CD4-positive, alpha-beta T cell treated with Interleukin-6 at 100 ng/mL for 8 hours (primary cell): ENCODE measurements at places on chromosomes 2 and 18.

GRCh38 chr2:23354554-23354953 lies 30.4 kb upstream of the KLHL29 start:
- DNase-seq, result no peak

- no peak for DNase-seq
Measured at GRCh38 chr2:133854603-133855200, 286.4 kb upstream of the NCKAP5 start.

DNA sequence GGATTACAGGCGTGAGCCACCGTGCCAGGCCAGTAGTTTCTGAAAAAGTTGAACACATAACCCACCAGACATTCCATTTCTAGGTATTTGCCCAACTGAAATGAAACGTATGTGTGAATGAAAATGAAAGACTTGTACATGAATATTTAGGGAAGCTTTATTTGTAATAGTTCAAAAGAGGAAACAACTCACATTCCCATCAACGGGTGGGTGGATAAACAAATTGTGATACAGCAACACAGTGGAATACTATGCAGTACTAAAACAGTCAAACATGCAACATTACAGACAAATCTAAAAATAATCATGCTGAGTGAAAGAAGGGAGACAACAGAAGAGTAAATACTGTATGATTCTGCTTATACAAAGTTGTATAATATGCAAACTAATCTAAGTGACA lies 46.8 kb downstream of the TMEM131 start:
- no peak for DNase-seq

DNA sequence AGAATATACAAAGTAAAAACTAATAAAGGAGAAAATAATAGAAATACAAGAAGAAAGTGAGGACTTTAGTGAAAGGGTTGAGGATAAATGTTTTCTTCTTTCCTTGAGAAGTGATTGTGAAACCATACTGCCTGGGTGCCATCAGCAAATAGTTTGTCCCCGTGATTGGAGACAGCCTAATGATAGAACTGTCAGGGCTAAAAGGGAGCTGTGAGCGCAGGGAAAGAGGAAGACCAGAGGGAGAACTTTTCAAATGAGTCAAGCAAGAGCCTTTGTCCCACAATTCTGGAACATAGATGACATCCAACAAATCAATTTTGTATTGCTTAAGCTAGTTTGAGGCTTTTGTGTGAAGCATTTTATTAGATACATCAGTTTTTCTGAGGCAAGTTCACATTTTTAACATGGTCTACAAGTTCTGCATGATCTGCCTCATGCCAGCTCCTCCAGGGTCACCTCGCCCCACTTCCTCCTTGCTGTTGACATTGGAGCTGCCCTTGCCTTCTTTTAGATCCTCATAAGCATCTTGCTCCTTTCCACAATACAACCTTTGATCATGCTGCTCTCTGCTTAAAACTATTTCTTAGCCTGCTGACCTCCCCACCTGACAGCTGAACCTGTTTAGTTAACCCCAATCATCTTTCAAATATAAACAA lies 213.4 kb upstream of the REG3G start:
- DNase-seq, result no peak

DNA sequence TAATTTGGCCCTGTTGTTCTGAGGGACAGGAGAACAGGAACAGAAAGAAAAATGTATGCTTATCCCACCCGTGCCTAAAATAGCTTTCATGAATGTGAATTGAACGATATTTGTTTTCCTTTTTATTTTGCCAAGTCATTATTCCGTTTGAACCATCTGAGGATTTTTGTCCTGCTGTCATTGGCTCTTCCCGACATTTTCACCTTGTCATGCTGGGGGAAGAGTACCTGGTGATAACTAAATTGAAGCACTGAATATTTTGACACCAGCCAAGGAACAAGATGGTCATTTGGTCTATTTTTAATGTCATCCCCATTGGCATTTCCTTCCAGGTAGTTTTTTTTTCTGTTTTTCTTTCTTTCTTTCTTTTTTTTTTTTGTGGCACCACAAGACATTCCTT lies 204.1 kb downstream of the DCC start:
- no peak for DNase-seq

- no peak for DNase-seq
Measured at GRCh38 chr2:64023485-64024258, 4.4 kb upstream of the VPS54 start.

DNA sequence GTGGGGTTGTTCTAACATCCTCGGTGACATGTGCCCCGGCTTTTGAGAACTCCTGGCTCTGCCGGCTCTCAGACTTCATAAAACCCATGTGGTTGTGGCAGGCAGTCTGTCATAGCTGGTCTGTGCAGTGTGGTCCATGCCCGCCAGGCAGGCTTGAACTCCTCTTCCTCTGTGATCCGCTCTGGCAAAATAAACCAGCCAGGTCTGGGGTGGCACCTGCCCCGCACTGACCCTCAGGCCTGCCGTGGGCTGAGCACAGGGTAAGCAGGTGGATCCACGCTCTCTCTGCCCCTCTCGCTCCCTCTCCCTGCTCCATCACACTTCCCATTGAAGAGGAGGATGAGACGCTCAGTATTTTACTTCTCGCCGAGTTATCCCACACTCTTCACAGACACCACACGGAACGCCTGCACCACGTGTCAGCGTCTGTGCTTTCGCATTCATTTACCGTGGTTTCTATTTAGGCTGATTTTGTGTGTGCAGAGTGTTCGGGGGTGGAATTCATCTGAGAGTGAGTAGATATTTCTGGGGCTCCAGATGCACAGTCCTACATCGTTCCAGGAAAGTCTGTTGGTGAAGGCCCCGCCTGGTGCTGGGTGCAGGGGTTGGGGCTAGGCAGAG lies 56.4 kb downstream of the RTP5 start:
- no peak for DNase-seq

DNA sequence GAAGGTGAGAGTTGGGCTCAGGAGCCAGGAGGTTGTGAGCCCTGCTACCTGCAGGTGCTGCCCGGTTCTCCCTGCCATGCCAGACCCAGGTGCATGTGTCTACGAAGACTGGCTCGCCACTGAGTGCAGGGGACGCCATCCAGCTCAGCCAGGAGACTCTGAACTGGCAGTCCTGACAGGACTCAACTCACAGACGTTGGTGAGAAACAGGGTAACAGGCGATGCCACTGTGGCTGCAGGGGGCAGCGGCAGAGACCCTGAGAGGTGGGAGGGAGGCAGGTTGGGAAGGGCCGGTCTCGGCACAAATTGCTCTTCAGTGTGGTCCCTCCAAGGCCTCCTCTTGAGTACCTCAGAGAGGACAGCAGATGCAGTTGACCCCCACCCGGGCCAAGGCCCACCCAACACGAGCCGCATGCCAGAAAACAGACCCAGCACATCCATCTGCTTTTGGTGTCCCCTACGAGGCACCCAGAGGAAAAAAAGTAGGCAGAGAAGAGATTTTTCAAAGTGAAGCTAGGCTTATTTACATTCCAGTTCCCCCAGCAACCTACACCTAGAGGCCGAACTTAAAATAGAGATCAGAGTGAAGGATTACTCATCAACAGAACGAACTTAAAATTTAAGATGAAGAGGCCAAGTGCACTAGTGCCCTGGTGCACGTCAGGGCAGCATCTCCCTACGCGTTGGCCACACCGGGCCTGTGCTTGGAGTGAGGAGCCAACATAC lies 184.8 kb downstream of the SEPTIN10 start:
- DNase-seq, result no peak

DNA sequence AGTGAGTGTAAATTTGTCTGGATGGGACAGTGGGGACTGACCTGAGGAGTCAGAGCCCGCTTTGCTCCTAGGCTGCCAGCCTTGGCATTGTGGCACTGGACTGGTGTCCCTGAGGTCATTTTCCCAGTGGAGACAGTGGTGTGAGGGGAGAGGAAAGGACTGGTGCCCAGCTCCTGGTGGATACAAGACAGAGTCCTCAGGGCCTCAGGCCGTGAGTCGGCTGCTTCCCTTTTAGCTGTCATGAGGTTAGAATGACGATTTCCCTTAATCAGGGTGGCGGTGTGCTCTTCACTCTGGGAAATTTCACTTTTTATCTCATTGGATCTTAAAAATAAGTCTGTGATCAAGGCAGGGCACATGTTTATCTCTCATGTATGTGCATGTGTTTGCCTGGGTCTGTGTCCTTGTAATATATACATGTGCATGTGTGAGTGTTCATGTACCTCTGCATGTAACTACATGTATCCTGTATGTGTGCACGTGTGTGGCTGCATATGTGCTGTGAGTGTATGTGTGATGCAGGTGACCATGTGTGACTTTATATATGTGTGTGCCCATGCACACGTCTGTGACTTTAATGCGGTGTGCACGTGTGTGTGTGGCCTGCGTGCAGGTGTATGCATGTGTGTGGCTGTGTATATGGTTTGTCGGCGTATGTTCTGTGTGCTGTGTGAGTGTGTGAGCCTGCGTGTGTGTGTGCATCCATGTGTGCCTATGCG lies 55.7 kb downstream of the GLI2 start:
- no peak for DNase-seq

- DNase-seq, result no peak
Measured at GRCh38 chr2:22748909-22749308, 636.1 kb upstream of the KLHL29 start.

DNA sequence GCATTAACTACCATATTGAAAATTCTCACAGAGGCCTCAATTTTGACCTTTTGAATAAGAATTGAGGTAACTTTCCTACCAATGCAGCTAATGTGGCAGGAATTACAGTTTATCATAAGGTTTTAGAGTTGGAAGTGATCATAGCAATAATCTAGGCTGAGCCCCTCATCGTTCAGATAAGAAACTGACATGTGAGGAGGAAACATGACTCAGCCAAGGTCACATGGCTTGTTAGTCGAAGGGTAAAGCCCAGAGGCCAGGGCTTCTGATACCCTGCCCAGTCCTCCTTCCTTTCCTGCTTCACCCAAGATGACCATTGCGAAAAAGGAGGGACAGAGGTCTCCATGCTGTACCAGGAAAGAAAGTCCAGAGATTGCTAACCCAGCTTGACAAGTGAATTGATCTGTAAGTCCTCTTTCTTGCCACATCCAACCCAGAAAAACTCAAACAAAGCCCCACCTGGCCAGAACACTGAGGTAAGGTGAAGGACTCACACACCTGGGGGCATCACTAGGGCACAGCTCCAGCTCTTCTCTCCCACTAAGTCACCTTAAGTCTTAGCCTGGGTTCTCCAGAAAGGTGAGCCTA lies 174.8 kb downstream of the EN1 start:
- DNase-seq, result no peak

- DNase-seq, result no peak
Measured at GRCh38 chr2:167345559-167345958, 457.3 kb downstream of the XIRP2 start.

DNA sequence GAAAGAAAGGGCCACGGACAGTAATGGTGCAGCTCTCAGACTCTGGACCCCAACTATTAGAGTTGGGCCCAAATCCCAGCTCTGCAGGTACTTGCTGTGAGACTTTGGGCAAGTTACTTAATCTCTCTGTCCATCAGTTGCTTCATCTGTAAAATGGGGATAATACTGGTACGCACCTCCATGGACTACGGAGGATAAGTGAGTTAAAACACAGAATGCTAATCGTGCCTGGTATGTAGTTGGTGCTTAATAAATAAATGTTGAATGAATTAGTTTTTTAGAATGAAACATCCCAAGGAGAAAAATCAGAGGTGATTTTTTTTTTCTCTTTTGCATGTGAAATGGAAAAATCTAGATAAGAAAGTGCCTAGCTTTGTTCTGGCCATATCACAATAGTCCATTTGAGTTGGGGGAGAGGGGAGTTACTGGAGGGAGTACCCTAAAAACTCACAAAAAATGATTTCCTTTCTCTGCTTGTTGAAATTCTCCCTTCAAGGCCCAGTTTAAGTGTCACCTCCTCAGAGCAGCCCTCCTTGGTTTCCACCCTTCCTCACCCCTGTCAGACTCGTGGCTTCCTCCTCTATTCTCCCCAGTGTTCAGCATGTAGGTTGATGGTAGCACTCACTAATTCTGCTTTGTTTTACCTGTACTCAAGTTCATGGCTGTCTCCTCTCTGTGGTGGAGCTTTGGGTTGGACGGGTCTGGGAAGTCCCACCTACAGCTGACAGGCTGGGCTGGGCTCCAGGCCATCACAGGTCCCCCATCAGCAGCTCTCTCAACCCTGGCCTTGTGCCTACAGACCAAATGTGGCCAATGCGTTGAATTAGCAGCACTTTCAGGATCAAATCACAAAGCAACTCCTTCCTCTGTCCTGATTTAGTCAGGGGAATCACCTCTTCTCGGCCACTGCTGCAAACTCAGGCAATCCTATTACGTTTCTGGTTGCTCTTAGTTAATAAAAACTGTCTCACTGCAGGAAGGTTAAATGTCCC lies 92.8 kb upstream of the TAF1B start:
- no peak for DNase-seq

- DNase-seq, result no peak
Measured at GRCh38 chr2:74499267-74499939, at the start of gene LBX2. Gene LBX2 (minus strand): TSS chr2:74499603. CDS start chr2:74499537, 66 bp downstream.

DNA sequence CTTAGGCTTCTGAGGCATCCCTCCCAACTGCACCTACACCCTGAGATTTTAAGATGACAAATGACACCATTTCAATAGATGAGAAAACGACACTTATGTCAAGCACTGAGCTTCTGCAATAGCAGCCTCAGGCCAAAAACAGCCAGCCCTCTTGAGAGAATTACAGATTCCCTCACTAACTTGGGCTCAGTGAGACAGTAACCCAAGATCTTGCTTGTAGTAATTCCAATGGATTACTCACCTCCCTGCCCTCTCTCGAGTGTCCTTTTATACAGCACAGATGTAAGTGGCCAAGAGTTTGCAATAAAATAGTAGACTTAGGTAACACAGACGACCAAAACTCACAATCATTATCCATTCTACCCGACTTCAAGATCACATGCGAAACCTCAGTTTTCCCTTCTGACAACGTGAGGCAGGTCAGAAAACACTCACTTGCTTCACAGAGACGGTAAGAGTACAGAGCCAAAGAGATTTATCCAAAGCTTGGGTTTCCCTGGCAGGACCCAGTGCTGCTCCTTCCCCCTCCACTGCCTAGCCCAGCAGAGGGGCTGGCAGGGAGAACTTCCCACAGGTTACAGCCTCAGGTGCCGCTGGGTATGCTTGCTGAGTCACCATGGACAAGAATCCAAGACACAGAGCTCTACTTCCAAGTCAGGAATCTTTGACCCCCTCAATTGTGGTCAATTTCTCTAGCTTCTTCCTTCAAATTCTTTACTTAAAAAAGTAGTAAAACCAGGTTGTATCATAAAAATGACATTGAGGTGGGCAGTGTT lies 181.4 kb downstream of the MYO5B start:
- DNase-seq, result no peak

DNA sequence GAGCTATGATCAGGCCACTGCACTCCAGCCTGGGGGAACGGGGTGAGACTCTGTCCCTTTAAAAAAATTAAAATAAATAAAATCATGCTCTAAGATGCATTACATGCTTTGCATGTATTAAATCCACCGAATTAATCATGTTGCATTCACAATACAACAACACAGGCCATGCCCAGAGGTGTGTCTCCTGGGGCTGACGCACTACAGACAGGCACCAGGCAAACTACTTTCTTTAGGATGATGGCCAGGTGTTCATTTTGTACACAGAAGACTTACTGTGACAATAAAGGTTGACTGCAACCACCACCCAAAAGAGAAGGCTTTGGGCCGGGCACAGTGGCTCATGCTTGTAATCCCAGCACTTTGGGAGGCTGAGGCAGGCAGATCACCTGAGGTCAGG lies 226.8 kb upstream of the PXDN start:
- no peak for DNase-seq
